NCI-H510A (cell line): ENCODE measurements at places on chromosomes 2 and 18.

DNA sequence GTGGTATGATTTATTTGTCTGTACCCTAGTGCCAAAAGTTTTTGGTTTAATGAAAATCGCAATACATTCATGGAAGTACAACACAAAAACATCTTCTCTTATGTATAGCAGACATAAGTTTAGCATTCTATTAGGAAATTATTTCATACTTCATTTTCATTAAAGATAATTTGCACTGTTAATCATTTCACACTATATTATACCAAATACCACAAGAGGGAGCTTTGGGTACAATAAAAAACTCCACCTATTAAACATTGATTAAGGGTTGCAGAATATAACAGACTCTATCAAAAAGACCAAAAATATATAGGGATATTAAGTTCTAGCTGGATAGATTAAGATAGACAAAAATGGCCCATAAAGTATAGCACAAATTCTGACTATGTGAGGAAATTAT is 79.0 kb downstream of the SLC66A3 start:
- DNase-seq = no peak

DNA sequence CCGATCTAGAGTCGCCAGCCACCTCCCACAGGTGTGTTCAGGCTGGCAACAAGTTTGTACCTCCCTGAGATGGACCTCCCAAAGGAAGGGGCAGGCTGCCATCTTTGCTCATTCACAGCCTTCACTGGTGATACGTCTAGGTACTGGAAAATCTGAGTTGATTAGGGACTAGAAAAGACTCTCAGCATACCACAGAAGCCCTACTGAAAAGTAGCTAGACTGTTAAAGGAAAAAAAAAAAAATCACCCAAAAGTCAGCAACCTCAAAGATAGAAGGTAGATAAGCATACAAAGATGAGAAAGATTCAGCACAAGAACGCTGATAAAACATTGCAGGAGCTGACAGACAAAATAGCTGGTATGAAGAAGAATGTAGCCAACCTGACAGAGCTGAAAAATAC is 128.6 kb upstream of the WDR75 start:
- no peak for DNase-seq

GRCh38 chr2:235666213-235666781 is 172.5 kb downstream of the AGAP1 start:
- DNase-seq = peak; percentile 48

- no peak for DNase-seq
These were observed 96.7 kb downstream of the CRACDL start for GRCh38 chr2:98839292-98839691.

DNA sequence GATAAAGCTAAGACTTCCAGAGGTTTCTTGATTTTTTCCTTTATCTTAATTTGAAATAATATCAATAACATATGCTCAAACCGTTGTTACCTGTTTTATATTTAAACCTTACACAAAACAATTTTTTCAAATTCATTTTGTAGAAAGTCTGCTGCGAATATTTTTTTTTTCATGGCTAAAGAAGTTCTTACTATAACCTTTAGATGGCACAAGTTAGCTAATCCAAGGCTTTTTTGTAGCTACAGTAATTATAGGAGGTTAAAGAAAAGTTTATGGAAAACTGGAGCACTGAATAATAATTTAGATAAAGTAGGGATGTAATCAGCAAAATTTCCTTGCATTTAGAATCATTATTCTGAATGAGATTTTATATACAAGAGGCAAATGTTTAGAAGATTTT is 78.0 kb upstream of the PNPT1 start:
- DNase-seq = no peak

DNA sequence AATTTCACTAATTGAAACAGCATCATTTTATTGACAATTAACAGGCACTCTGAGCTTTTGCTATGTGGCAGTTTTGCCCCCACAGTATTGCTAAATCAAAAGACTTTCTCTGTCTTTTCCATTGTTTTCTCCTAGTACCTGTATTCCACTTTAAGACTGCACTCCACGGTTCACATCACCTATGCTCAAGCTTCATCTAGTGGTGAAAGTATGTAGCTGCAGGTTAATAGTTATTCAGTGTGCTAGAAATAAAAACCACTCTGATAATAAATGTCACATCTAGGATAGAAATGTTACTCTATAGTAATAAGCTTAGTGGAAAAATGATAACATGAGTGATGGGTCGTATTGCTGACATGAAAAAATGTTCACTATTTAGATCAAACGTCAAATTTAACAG is 24.6 kb downstream of the ARL6IP6 start:
- DNase-seq = no peak

- no peak for DNase-seq
These were observed 18.7 kb downstream of the MEMO1 start for GRCh38 chr2:31992025-31992579.

GRCh38 chr2:12719400-12720277 is 2.9 kb downstream of the TRIB2 start:
- no peak for DNase-seq

GRCh38 chr2:96699621-96700020 is 40.2 kb downstream of the LMAN2L start:
- DNase-seq = no peak

GRCh38 chr18:24924066-24924716 is 427.8 kb downstream of the ZNF521 start:
- DNase-seq = no peak

DNA sequence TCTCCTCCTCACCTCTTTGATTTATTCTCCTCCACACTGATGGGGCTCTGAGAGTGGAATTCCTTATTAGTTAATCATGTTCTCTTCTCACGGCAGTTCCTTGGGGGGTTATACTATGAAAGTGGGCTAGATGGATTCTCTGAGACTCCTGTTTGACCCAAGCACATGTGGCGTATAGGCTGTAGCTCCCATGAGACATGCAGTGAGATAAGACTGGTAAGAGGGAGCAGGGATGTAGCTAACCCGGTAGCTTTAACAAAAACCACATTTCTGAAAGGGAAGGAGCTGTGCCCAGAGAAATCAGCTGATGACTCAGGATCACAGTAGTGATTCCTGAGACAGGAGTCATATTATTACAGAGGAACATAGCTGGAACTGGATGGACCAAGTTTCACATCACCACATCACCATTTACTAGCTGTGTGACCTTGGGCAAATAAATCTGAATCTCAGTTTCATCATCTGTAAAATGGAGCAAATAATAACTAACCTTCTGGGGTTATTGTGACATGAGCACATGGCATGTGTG is 82.9 kb downstream of the CRIM1 start:
- DNase-seq = no peak

DNA sequence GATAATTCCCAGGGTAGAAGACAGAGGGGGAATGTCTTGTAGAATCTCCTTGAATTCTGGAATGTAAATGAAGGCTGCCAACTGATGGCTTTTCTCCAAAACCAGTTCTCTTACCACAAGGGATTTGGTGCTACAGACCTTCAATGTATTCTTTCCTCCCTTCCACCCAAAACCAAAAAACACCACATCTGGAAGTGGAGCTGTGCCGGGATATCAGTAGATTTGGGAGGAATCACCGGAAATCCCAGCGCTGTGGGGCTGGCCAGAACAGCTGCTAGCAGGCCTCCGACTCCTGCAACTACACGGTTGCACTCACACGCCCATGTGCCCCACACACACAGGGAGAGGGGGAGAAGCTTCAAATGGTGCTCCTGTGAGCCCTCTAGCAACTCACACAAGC is 45.7 kb downstream of the RPL31 start:
- no peak for DNase-seq

GRCh38 chr18:907115-907884 is 2.6 kb downstream of the ADCYAP1 start:
- peak; percentile 54 for DNase-seq

GRCh38 chr2:72395096-72395495 is 247.4 kb upstream of the CYP26B1 start:
- DNase-seq = no peak

GRCh38 chr2:41691561-41691960 is 356.3 kb upstream of the PKDCC start:
- no peak for DNase-seq

GRCh38 chr18:39058386-39059000 is 1492.9 kb upstream of the CELF4 start:
- no peak for DNase-seq

GRCh38 chr18:28960146-28960545 is 783.2 kb upstream of the CDH2 start:
- DNase-seq = no peak

GRCh38 chr2:223797037-223797436 is 40.3 kb downstream of the AP1S3 start:
- DNase-seq = no peak

GRCh38 chr18:10872304-10872703 is 277.1 kb downstream of the PIEZO2 start:
- no peak for DNase-seq

- no peak for DNase-seq
These were observed 371.3 kb upstream of the HS6ST1 start for GRCh38 chr2:128689971-128690370.

DNA sequence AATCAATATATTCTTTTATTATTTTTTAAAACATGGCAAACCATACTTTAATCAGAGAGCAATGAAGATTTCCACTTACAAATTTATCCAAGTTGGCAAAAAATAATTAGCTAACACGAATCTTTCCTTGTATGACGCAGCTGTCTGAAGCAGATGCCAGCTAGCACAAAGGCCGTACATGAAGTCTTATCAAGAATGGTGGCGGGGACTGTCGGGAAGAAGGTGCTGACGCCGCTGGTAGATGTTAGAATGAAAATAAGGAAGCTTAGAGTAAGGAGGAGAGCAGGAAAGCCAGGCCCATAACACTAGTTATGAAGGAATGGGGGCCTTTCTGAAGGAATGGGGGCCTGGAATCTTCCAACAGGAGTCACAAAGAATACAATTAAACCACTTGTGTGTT is 96.7 kb downstream of the ZNF516 start:
- no peak for DNase-seq

DNA sequence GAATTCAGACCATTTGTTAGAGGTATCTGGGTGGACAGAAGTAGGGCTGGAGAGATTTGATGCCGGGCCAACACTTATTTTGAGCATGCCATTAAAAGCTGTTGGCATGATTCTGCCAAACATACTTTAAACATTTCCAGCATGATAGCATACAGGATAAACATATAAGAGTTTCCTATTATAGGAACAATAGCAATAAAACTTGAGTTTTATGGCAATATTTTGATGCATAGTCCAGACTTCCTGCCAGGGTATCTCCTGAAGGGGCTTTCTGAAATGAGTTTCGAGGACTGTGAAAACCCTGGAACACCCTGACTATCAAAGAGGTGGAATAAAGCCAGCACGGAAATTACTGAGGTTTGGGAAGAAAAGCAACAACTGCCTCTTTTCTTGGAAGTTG is 1398.0 kb upstream of the NXPH2 start:
- DNase-seq = no peak

DNA sequence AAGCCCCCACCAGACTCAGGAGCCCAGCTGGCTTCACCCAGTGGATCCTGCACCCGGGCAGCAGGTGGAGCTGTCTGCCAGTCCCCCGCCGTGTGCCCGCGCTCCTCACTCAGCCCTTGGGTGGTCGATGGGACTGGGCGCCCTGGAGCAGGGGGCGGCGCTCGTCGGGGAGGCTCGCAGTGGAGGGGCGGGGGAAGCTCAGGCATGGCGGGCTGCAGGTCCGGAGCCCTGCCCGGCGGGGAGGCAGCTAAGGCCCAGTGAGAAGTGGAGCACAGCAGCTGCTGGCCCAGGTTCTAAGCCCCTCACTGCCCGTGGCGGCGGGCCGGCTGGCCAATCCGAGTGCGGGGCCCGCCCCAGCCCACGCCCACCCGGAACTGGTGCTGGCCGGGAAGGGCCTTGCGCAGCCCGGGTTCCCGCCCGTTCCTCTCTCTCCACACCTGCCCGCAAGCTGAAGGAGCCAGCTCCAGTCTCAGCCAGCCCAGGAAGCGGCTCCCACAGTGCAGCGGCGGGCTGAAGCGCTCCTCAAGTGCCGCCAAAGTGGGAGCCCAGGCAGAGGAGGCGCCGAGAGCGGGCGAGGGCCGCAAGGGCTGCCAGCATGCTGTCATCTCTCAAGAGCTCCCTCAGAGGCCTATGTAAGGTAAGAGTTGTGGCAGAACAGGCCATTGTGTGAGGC is 1307.8 kb upstream of the TMEFF2 start:
- peak; percentile 88 for DNase-seq

- DNase-seq = no peak
These were observed 483.0 kb upstream of the FSIP2 start for GRCh38 chr2:185255566-185255965.

DNA sequence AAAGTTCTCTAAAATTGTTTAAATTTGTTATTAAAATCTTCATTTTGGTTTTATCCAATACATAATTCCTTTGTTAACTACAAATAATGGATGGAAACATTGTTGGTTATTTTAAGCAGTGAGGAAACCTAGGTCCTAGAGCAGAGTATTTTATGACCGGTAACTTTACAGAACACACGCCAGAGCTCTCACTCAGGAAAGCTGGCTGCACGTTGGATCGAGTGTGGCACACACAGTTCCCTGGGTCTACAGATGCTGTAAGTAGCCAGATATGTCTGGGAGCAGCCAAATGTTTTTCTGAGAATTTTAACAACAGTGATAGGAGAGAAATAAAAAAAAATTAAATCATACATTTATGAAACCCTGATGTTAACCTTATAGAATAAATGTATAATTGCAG is 264.4 kb downstream of the ZNF407 start:
- DNase-seq = no peak

- DNase-seq = no peak
These were observed 24.0 kb downstream of the R3HDM1 start for GRCh38 chr2:135555311-135555710.

DNA sequence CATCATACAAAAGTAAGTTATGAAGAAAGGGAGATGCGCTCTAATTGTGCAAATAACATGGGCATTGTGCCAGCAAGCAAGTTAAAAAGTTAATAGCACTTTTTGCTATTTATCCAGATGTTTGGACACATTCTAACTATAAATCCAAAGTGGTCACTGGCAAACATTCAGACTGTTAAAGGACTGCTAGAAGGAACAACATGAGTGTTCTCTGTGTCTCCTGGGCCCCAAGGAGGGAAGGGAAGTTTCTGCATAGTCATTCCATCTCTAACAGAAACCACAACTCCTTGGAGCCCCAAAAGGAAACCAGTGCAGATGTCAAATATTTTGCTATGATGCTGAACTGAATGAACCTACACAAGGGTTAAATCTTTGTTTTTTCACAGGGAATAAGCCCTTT is 213.3 kb upstream of the HNRNPA3 start:
- DNase-seq = no peak

DNA sequence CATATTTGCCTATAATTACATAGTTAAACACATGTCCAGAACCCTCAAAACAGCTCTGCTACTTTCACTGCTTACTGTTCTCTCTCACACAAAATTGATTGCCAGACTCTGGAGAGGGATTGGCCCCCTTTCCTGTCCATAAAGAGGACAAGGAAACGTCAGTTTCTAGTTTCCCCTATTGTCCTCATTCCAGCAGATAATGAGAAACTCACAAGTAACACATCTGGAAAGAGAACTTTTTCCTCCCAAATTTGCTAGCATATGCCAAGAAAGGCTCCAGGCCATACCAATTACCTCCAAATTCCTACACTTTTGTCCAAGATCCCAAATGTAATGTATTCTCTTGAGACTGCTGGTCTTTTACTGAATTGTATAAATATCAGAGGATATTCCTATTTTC is 200.5 kb downstream of the EXOC6B start:
- DNase-seq = no peak

- no peak for DNase-seq
These were observed 66.0 kb upstream of the PMAIP1 start for GRCh38 chr18:59833785-59834184.
